ENCODE measurements at places on chromosomes 1 and 21. TPM values are rescaled to one million over a fixed set of nuclear protein-coding genes. Genes with fewer than 3 reads are reported as not detected.

The AMY2A gene
- not detected for polyA plus RNA-seq

The SMPDL3B gene
- 0.32 TPM for polyA plus RNA-seq

The MAP3K21 gene
- 0.52 TPM for polyA plus RNA-seq

The SELL gene
- polyA plus RNA-seq, result 11.0 TPM

The ATP6V1G3 gene
- polyA plus RNA-seq, result not detected

The DEGS1 gene
- polyA plus RNA-seq, result 113 TPM

The CYP2J2 gene
- 0.18 TPM for polyA plus RNA-seq

The FHAD1 gene
- 0.40 TPM for polyA plus RNA-seq

The SH2D2A gene
- 0.65 TPM for polyA plus RNA-seq

The S100A2 gene
- polyA plus RNA-seq, result 0.88 TPM

The TOR1AIP1 gene
- 46.2 TPM for polyA plus RNA-seq

The TSPAN1 gene
- polyA plus RNA-seq, result 2.8 TPM

The RIMS3 gene
- polyA plus RNA-seq, result 1.4 TPM

The MACF1 gene
- polyA plus RNA-seq, result 93.6 TPM

- H3K27me3 ChIP-seq, result no peaks in the 10 kb centered on the region
- H3K27ac ChIP-seq, result no peak overlapping the region
- no peaks in the 10 kb centered on the region for H3K36me3 ChIP-seq
- DNase-seq, result no peak
- no peak overlapping the region for H3K4me3 ChIP-seq
- H3K4me1 ChIP-seq, result no peaks in the 10 kb centered on the region
Observed at GRCh38 chr1:178450871-178451270, 45.9 kb downstream of the CLEC20A start.

DNA sequence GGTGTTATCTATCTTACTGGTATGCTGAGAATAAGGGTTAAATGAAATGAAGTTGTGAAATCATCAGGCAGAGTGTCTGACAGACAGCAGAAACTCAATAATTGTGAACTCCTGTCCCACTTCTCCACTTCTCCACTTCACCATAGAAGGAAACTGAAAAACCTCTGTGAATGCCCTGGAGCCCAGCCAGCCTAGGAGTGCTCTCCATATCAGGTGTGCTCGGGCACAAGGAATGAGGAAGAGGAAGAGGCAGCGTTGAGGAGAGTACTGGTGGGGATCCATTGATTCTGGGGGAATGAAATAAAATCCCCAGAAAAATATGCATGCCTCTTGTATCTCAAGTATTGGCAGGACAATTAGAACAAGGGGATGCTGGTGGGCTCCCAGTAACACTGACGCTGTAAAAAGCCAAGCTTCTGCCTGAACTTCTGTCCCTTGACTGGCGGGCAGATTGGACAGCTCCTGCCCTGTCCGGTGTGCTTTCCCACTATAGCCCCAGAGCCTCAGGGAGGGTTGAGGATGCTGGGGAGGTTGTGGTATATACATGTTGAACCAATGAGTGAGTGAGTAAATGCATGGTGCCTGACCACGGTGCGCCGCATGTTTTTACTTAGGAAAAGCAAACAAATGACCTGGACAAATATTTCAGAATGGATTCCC lies 47.7 kb downstream of the NMNAT2 start:
- no peaks in the 10 kb centered on the region for H3K27me3 ChIP-seq
- no peak overlapping the region for H3K4me3 ChIP-seq
- H3K27ac ChIP-seq, result no peak overlapping the region
- H3K36me3 ChIP-seq, result no peaks in the 10 kb centered on the region

DNA sequence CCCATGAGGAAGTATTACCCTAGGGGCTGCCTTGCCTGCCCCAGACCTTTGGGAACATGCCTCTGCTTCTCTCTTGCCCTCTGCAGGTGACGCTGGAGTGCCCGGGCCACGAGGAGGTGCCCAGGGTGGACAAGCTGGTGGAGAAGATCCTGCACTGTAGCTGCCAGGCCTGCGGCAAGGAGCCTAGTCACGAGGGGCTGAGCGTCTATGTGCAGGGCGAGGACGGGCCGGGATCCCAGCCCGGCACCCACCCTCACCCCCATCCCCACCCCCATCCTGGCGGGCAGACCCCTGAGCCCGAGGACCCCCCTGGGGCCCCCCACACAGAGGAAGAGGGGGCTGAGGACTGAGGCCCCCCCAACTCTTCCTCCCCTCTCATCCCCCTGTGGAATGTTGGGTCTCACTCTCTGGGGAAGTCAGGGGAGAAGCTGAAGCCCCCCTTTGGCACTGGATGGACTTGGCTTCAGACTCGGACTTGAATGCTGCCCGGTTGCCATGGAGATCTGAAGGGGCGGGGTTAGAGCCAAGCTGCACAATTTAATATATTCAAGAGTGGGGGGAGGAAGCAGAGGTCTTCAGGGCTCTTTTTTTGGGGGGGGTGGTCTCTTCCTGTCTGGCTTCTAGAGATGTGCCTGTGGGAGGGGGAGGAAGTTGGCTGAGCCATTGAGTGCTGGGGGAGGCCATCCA lies 7.8 kb upstream of the HTR6 start:
- no peaks in the 10 kb centered on the region for H3K27me3 ChIP-seq
- H3K36me3 ChIP-seq, result no peaks in the 10 kb centered on the region
- peak; percentile 46 for DNase-seq
- no peak overlapping the region for H3K27ac ChIP-seq
- no peak overlapping the region for H3K4me3 ChIP-seq

GRCh38 chr1:8415526-8416278 lies 97.8 kb downstream of the SLC45A1 start:
- no peak overlapping the region for H3K4me3 ChIP-seq
- peaks cover 35% of the 10 kb centered on the region for H3K4me1 ChIP-seq
- DNase-seq, result no peak
- H3K27me3 ChIP-seq, result no peaks in the 10 kb centered on the region
- no peaks in the 10 kb centered on the region for H3K36me3 ChIP-seq

DNA sequence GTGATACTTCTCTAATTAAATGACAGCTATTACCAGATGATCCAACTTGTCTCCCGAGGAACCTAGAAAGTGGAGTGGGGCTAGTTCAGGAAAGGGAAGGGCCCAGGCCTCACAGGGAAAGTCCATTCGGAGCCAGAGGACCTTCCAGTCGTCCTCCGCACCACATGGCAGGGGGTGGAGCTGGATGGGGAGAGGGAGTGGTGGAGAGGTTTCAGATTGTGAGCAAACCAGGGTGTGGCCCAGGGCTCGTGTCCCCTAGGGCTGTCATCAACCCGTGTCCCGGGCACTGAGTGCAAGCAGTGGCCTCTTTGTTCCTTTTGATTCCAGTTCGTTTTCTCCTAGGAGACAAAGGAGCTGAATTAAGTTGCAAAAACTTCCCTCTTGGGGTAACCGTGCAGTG lies 114.9 kb downstream of the HUNK start:
- no peak overlapping the region for H3K27ac ChIP-seq
- H3K4me3 ChIP-seq, result no peak overlapping the region
- no peaks in the 10 kb centered on the region for H3K27me3 ChIP-seq
- no peaks in the 10 kb centered on the region for H3K4me1 ChIP-seq

DNA sequence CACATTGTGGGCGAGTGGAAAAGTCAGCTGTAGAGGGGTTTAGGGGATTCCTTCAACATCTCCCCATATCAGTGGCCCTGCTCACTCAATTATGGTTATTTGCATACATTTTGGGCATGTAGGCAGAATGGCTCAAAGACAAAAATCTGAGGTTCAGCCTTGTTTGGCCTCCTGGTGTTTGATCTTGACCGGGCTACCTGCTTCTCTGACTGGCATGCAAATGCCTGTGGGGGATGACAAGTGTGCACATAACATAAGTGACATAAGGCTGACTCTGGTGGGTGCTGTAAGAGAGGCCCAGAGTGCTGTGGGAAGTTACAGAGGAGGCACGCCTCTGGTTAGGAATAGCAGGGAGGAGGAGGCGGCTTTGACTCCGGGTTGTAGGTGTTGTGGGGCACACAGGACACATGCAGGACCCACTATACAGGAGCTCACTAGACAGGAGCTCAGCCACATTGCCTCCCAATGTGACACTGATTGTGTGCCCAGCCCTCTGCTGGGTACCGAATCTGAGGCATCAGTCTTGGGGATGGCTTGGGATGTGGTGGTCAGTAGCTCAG lies 29.4 kb upstream of the IL19 start:
- H3K27ac ChIP-seq, result no peak overlapping the region
- DNase-seq, result no peak
- H3K36me3 ChIP-seq, result no peaks in the 10 kb centered on the region

DNA sequence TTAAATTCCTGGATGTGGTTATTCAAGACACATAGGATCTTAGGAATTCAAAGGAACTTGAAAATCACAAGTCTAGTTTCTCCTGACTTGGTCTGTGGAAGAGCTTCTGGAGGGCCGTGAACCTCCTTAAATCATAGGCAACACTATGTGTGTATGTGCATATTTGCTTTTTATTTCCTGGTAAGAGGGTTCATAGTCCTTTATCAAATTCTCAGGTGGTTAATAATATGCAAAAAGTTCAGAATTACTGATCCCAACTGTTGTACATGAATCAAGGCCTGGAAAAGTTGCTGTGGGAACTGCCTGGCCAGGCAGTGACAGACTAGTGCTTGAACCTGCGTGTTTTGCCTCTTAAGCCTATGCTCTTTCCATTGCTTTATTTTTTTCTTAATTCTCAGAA lies 12.9 kb downstream of the MTR start:
- no peaks in the 10 kb centered on the region for H3K27me3 ChIP-seq
- H3K27ac ChIP-seq, result no peak overlapping the region
- peaks cover 2% of the 10 kb centered on the region for H3K4me1 ChIP-seq
- DNase-seq, result no peak

GRCh38 chr1:22745669-22746585 lies 35.3 kb downstream of the EPHB2 start:
- H3K36me3 ChIP-seq, result no peaks in the 10 kb centered on the region
- H3K27me3 ChIP-seq, result no peaks in the 10 kb centered on the region
- no peak for DNase-seq
- no peak overlapping the region for H3K27ac ChIP-seq
- H3K4me1 ChIP-seq, result peaks cover 5% of the 10 kb centered on the region

GRCh38 chr1:85320371-85321131 lies 44.1 kb upstream of the BCL10 start:
- DNase-seq, result no peak
- no peak overlapping the region for H3K4me3 ChIP-seq
- H3K27ac ChIP-seq, result no peak overlapping the region

- H3K27me3 ChIP-seq, result no peaks in the 10 kb centered on the region
- H3K4me1 ChIP-seq, result peaks cover 3% of the 10 kb centered on the region
- DNase-seq, result no peak
- no peak overlapping the region for H3K27ac ChIP-seq
Observed at GRCh38 chr1:42941640-42942330, 16.9 kb downstream of the SLC2A1 start.

- no peak overlapping the region for H3K4me3 ChIP-seq
- no peaks in the 10 kb centered on the region for H3K36me3 ChIP-seq
- no peak for DNase-seq
- no peaks in the 10 kb centered on the region for H3K4me1 ChIP-seq
Observed at GRCh38 chr1:58620259-58620658, 43.2 kb upstream of the TACSTD2 start.

DNA sequence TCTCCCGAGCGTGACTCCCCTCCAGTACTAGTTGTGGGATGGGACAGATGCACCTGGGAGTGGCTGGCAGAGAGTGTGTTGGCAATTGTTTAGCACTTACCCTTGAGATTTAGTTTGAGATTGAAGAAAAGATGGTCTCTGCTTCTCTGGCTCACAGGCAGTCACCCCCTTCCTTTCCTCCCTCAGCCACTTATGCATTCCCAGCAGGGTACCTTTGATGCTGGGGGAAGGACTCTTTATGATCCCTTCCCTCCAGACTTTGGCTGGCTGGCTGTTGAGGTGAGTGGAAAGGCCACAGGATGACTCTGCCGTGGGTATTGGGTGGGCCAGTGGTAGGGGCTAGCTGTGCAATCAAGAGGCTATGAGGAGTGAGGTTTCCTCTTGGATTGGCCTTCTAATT lies 236.8 kb downstream of the CAMTA1 start:
- DNase-seq, result no peak
- no peak overlapping the region for H3K27ac ChIP-seq
- no peak overlapping the region for H3K4me3 ChIP-seq
- no peaks in the 10 kb centered on the region for H3K36me3 ChIP-seq
- H3K4me1 ChIP-seq, result no peaks in the 10 kb centered on the region
- H3K27me3 ChIP-seq, result no peaks in the 10 kb centered on the region

DNA sequence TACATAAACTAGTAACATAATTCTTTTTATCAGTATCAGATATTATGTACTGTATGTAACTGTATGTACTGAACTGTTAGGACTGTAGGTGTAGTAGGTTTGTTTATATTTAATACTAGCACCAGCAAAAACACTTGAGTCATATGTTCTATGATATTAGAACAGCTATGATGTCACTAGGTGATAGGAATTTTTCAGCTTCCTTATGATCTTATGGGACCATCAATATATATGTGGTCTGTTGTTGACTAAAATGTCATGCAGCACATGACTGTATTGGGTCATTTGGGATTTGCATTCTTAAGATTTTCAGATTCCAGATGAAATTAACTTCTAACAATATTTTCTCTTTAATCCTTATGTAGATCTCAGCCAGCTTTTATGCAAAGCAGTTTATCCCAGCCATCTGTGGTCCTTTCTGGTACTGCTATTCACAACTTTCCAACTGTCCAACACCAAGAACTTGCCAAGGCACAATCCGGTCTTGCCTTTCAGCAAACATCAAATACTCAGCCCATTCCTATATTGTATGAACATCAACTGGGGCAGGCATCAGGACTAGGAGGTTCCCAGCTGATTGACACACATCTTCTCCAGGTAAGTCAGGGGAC lies 38.3 kb upstream of the MYOCOS start:
- no peak overlapping the region for H3K27ac ChIP-seq
- H3K27me3 ChIP-seq, result no peaks in the 10 kb centered on the region
- H3K4me3 ChIP-seq, result no peak overlapping the region

DNA sequence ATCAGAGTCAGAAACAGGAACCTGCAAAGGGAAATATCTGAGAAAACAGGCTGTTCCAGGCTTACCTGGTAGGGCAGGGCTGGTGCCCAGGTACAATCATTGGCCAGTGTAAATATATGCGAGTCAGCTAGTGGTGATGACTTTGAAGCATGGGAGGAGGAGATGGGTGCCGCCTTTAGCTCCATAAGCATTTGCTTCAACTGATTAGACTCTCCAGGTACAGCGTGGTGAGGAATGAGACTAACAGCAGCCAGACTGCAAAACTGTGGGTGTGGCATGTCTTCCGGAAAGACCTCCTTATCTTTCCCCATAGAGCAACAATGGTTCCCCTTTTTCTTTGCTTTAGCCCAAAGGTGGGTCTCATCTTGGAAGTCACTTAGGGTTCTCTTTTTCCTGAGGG lies 137.2 kb downstream of the LRIG2 start:
- no peaks in the 10 kb centered on the region for H3K27me3 ChIP-seq
- DNase-seq, result no peak
- H3K27ac ChIP-seq, result no peak overlapping the region
- H3K4me3 ChIP-seq, result no peak overlapping the region

GRCh38 chr1:204442376-204443259 lies 31.0 kb upstream of the PPP1R15B start:
- no peaks in the 10 kb centered on the region for H3K4me1 ChIP-seq
- H3K27ac ChIP-seq, result no peak overlapping the region
- H3K4me3 ChIP-seq, result no peak overlapping the region
- no peak for DNase-seq

GRCh38 chr1:25566730-25567341 lies 23.4 kb downstream of the LDLRAP1 start:
- H3K4me3 ChIP-seq, result no peak overlapping the region
- no peak overlapping the region for H3K27ac ChIP-seq
- no peaks in the 10 kb centered on the region for H3K36me3 ChIP-seq
- H3K4me1 ChIP-seq, result peaks cover 11% of the 10 kb centered on the region
- no peaks in the 10 kb centered on the region for H3K27me3 ChIP-seq

All from ovary (tissue), 10 donors.